GM18507 (cell line): ENCODE measurements at places on chromosomes 2 and 18.
A peak's percentile ranks its signal among the peaks of the same experiment; 100 is the strongest.

DNA sequence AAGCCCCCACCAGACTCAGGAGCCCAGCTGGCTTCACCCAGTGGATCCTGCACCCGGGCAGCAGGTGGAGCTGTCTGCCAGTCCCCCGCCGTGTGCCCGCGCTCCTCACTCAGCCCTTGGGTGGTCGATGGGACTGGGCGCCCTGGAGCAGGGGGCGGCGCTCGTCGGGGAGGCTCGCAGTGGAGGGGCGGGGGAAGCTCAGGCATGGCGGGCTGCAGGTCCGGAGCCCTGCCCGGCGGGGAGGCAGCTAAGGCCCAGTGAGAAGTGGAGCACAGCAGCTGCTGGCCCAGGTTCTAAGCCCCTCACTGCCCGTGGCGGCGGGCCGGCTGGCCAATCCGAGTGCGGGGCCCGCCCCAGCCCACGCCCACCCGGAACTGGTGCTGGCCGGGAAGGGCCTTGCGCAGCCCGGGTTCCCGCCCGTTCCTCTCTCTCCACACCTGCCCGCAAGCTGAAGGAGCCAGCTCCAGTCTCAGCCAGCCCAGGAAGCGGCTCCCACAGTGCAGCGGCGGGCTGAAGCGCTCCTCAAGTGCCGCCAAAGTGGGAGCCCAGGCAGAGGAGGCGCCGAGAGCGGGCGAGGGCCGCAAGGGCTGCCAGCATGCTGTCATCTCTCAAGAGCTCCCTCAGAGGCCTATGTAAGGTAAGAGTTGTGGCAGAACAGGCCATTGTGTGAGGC is 1307.8 kb upstream of the TMEFF2 start:
- DNase-seq = no peak

DNA sequence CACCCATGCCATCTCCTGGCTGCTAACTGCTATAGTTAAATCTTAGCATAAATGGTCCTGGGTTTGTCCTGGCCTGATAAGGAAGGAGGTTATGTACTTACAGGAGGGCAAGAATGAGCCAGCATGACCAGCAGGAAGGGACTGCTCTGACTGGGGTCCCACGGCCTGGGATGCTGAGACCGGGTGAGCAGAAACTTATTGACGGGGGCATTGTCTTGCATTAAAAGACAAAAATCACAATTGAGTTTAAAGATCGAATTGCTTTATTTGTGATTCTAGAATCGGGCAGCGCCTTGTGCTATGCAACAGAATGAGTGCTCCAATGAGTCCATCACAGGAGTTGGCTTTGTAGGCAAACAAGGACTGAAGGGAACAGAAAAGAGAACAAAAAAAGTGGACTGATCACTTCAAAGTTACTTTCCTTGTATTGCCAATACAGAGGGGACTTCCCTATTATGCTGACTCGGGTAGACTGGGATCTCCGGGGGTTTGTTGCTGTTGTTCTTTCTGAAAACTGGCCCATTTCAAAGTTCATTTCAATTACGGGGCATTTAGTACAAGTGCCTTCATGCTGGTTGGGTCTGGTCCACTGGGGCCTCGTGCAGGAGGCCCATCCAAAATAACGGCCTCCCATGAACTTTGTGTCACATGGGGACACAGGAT is 87.1 kb upstream of the SLC66A3 start:
- DNase-seq = no peak

- no peak for DNase-seq
Observed at GRCh38 chr2:229572507-229573271, 141.7 kb downstream of the DNER start.

DNA sequence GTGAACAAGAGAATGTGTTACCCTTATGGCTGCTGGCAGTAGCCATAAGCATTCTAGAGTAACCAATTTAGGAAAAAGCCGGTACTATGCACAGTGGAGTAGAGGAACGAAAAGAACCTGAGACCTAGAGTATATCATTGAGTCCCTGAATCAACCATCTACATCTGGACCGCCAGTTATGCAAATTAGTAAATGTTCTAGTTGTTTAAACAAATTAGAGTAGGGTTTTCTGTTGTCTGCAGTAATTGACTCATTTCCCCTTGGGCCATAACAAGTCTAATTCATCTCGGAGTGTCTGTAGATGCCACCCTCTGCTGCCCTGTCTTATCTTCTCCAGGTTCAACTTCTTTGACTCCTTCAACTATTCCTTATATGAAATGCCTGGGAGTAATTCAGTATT is 60.1 kb upstream of the CAPN13 start:
- DNase-seq = no peak

GRCh38 chr2:241701399-241702154 is at the start of gene ING5:
Gene ING5, plus strand, starts transcription at chr2:241702039. Its CDS starts 27 bp downstream, at chr2:241702066.
- peak; percentile 73 for DNase-seq

DNA sequence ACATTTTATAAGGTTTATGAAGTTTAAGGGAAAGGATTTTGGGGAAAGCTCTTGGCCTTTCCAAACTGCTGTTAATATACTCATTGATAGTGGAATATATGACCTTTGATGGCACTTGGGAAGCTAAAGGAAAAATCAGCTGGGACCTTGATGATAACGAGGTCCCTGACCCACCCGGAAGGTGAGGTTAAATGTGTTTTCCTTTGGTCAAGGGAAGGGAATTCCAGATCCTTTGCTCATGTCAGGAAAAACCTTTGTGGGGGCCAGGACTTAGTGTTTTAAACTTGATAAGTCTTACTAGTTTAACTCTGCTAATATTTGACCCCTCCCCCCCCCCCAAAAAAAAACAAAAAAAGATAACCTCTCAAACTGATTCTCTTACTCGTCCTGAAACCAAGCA is 50.7 kb downstream of the CRIM1 start:
- no peak for DNase-seq

- no peak for DNase-seq
Observed at GRCh38 chr2:172550419-172550818, 5.5 kb upstream of the PDK1 start.

DNA sequence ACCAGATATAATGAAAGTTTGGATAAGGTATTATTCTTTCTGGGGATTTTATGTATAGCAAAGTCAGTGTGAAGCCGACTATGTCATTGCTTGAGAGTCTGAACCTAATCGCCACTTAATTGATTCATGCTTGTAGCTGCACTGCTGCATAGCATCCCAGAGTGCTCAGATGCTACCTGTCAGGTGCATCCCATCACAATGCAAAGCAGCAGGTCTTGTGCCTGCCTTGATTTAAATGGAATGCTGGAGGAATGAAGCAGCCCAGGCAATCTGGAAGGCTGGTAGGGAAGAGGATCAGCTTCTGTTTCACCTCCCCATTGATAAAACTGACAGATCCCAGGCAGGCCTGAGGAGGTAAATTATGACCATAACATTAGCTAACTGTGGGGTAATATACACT is 40.4 kb upstream of the ATIC start:
- no peak for DNase-seq
